ENCODE measurements at places on chromosomes 4 and X.

GRCh38 chrX:39509157-39509556 lies 588.6 kb downstream of the BCOR start:
- DNase-seq: no peak

GRCh38 chrX:30027636-30028035 lies 187.7 kb upstream of the MAGEB2 start:
- no peak for DNase-seq

- no peak for DNase-seq
Measured at GRCh38 chr4:159159611-159160010, 56.7 kb downstream of the RAPGEF2 start.

- no peak for DNase-seq
Measured at GRCh38 chr4:13537011-13537831, 7.1 kb downstream of the NKX3-2 start.

GRCh38 chr4:54085284-54085683 lies 14.7 kb upstream of the GSX2 start:
- no peak for DNase-seq

- no peak for DNase-seq
Measured at GRCh38 chrX:10512741-10513140, 107.6 kb downstream of the MID1 start.

- DNase-seq: no peak
Measured at GRCh38 chr4:145299380-145300076, 119.1 kb upstream of the OTUD4 start.

GRCh38 chr4:69977582-69977981 lies 12.1 kb upstream of the CSN2 start:
- DNase-seq: no peak

DNA sequence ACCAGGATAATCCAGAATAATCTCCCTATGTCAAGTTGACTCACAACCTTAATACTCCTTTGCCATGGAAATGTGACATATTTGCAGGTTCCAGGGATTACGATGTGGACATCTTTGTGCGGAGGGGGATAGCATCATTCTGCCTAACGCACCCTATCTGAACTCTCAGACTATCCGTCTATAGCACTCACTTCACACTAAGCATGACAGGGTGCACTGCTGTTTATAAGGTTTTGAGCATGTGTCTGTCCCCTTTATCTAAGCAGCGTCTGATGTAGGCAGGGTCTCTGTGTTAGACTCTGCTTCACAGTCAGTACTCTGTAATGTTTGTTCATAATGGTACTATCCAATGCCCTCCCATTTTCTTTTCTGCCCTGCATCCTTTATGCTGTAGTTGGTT lies 43.4 kb upstream of the PRSS48 start:
- no peak for DNase-seq

DNA sequence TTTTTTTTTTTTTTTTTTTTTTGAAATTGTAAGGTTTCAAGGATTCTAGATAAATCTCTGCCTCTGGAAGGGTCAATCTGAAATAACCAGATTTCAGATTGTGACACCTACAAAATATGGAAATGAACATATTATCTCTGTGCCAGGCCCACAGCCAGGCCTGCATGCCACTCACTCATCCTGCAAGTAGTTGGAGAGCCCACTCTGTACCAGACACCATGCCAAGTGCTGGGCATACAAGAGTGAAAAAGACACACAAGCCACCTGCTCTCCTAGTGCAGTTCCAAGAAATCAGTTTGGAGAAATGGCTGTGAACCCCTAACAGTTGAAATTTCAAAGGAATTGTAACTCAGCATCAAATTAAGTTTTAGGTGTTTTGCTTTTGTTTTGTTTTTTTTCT lies 145.9 kb upstream of the NOCT start:
- no peak for DNase-seq

DNA sequence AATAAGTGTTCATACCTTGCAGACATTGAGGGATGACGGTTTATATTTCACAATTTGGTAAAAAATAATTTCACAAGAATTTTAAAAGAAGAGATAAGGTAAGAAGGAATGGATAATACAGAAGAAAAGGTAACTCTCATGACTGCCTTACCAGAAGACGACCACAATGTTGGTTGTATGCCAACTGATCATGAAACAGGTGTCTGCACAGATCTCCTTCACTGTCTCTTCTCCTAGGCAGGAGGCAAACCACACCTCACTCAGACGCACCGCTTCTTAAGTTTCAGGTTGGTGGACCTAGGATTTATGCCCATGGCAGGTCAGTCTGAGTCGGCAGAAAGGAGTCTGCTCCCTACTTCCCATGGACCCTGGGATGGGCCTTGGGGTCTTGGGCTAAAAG lies 177.2 kb downstream of the VSIG4 start:
- DNase-seq: no peak

- DNase-seq: no peak
Measured at GRCh38 chr4:7253837-7254236, 61.5 kb downstream of the SORCS2 start.

GRCh38 chr4:109966891-109967481 lies 54.3 kb downstream of the EGF start:
- DNase-seq: no peak

- no peak for DNase-seq
Measured at GRCh38 chr4:86608757-86609375, 14.8 kb downstream of the PTPN13 start.
